ENCODE measurements at places on chromosomes 4 and X.

GRCh38 chr4:83757121-83757621 lies 221.3 kb downstream of the GPAT3 start:
- DNase-seq = no peak

DNA sequence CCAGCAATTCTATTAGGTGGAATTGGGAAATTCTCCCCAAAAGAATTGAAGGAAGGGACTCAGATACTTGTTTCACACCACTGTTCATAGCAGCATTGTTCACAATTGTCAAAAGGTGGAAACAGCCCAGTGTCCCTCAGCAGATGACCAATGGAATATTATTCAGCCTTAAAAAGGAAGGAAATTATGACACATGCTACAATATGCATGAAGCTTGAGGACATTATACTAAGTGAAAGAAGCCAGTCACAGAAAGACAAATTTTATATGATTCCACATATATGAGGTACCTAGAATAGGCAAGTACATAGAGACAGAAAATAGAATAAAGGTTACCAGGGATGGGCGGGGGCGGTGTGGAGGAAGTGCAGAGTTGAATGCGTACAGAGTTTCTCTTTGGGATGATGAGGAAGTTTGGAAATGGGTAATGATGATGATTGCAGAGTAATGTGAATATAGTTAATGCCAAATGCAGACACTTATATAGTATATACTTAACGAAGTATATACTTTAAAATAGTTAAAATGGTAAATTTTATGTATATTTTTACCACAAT lies 29.6 kb downstream of the DOCK11 start:
- DNase-seq = no peak

DNA sequence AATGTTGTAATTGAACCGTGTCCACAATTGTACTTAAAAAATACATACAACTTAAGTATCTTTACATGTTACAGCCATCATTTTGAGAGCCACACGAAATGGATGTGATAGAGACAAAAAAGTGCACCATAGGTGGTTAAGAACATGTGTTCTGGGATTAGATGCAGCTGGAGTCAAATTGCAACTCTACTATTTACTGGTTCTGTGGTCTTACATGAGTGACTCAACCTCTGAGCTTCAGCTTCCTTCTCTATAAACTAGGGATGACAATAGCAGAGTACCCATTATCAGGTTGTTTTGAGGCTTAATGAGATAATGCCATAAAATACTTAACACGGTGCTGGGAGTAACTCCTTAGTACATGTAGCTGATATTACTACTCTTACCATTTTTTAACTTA lies 130.4 kb downstream of the IDS start:
- no peak for DNase-seq

- no peak for DNase-seq
Measured at GRCh38 chrX:68292471-68292870, 140.8 kb downstream of the OPHN1 start.

DNA sequence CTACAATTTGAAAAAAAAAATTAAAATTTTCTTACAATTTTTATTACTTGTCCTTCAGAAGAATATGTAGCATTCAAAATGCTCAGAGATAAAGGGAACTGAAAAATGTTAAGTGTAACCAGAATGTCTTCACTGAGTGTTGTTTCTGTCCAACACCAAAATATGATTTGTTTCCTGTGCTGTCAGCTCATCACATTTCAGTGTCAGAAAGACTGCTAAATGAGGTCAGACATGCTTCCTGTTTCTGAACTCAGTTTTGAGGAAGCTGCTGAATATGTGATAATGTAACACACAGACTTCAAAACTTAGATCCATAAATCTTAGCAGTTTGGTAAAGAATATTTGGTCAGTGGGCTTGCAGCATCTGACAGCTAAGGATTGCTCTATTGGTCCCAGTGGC lies 1849.7 kb downstream of the PCDH7 start:
- peak; percentile 16 for DNase-seq

DNA sequence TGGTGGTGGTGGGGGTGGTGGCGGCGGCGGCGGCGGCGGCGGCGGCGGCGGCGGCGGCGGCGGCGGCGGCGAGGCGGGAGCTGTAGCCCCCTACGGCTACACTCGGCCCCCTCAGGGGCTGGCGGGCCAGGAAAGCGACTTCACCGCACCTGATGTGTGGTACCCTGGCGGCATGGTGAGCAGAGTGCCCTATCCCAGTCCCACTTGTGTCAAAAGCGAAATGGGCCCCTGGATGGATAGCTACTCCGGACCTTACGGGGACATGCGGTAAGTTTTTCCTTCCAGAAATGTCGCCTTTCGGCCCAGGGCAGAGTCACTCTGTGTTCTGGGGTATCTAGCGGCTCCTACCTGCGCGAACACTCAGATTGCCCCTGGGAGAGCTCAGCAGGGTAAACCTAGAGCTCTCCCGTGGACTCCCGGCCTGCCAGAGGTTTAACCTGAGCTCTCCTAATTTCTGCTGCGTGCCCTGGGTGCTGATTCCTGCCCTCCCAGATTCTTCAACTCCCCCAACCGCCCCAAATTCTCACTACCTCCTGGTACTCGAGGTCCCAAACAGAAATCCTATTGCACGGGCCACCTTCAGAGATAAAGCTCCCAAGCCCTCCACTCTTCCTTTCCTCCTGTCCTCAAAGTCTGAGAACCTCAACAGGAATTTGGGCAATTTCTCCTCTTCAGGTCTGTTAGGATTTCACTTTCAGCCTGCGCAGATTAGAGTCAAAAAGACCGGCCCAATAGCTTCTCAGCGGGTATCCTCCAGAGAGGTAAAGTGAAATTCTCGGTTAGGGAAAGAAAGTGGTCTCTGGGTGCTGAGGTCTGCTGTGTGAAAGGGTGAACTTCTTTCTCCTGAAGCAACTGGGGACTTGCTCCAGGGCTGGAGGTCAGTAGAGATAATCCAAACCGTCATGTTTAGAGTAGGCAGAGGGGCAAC lies 2.9 kb downstream of the AR start:
- DNase-seq = no peak

- no peak for DNase-seq
Measured at GRCh38 chrX:149398027-149398426, 107.1 kb downstream of the IDS start.
